LHCN-M2 (cell line): ENCODE measurements at places on chromosomes 16 and 17. TPM values are rescaled to one million over a fixed set of nuclear protein-coding genes. Genes with fewer than 3 reads are reported as not detected.

The PRDM7 gene
- not detected in 2 replicates for total RNA-seq

The MYH1 gene
- total RNA-seq, result not detected in 2 replicates

The FXR2 gene
- total RNA-seq, result 49.4 and 51.8 TPM in 2 replicates

The KRTAP9-8 gene
- total RNA-seq, result not detected in 2 replicates

The GALR2 gene
- 0.13 TPM in 1 of 2 replicates, not detected in the other for total RNA-seq
